Muscle of back (tissue), 13 donors: ENCODE measurements at places on chromosomes 1 and 21. TPM values are rescaled to one million over a fixed set of nuclear protein-coding genes. Genes with fewer than 3 reads are reported as not detected.

DNA sequence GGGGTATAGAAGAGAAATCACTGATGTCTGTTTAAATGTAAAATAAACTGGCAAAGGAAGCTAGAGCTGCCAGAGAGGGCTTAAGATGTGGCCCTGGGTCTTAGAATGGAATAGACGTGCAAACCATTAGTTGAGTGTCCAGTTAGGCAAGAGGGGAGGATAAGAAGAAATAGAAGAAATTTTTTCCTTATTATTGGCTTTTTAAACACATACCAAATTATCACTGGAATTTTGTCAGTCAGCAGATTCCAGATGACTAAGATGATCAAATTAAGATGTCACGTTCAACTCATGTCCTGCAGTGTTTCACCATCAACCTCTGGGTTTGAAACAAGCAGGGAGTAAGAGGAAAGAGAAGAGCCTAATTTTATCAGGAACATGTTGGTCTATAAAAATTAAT lies 71.6 kb upstream of the C1orf21 start:
- no peak for DNase-seq

DNA sequence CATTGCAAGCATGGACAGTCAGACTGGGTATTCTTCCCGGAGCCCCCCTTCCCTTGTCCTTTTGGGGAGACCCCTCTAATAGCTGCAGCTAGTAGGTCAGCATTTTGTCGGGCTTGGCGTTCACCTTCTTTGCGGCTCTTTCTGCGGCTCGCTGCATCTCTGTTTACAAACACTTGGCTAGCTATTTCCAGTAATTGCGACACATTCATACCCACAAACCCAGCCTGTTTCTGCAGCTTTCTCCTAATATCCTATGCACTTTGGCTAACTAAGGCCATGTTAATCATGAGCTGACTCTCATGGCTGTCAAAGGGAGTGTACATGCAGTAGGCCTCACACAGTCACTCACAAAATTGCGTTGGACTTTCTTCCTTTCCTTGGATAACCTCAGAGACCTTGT lies 716.4 kb downstream of the AMY1C start:
- DNase-seq, result no peak

- DNase-seq, result no peak
Observed at GRCh38 chr21:42266971-42267556, 48.1 kb downstream of the ABCG1 start.

DNA sequence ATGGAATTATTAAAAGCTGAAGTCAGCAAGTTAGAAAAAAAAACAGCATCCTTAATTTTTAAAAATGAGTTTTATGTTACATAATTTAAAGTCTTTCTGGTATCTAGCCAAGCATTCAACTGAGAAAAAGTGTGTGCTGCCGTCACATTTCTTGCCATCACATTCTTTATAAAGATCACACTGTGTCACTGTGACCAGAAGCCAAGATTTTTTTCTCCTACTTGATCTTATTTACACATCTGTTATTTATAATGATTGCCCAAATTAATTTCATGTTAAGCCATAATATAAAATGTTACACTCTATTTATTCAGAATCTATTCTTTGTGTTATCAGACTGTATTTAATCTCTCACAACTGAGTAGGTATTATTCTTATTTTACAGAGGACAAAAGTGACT lies 1603.7 kb downstream of the PLA2G4A start:
- no peak for DNase-seq

GRCh38 chr21:45747802-45748445 lies 104.4 kb downstream of the PCBP3 start:
- peak; percentile 24 for DNase-seq

GRCh38 chr21:40613546-40614030 lies 233.4 kb downstream of the DSCAM start:
- DNase-seq, result no peak

DNA sequence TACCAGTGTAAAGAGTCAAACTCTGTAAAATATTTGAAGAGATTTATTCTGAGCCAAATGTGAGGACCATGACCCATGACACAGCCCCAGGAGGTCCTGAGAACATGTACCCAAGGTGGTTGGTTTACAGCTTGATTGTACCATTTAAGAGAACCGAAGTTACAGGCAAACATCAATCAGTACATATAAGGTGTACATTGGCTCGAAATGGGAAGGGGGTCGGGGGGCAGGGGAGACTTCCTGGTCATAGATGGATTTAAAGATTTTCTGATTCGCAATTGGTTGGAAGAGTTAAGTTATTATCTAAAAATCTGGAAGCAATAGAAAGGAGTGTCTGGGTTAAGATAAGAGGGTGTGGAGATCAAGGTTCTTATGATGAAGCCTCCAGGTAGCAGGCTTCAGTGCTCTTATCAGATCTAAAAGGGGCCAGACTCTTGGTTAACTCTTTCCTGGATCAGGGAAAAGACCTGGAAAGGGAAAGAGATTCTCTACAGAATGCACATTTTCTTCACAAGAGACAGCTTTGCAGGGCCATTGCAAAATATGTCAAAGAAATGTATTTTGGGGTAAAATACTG lies 47.5 kb upstream of the NTPCR start:
- DNase-seq, result no peak

GRCh38 chr1:246271516-246271915 lies 235.6 kb downstream of the SMYD3 start:
- DNase-seq, result no peak

DNA sequence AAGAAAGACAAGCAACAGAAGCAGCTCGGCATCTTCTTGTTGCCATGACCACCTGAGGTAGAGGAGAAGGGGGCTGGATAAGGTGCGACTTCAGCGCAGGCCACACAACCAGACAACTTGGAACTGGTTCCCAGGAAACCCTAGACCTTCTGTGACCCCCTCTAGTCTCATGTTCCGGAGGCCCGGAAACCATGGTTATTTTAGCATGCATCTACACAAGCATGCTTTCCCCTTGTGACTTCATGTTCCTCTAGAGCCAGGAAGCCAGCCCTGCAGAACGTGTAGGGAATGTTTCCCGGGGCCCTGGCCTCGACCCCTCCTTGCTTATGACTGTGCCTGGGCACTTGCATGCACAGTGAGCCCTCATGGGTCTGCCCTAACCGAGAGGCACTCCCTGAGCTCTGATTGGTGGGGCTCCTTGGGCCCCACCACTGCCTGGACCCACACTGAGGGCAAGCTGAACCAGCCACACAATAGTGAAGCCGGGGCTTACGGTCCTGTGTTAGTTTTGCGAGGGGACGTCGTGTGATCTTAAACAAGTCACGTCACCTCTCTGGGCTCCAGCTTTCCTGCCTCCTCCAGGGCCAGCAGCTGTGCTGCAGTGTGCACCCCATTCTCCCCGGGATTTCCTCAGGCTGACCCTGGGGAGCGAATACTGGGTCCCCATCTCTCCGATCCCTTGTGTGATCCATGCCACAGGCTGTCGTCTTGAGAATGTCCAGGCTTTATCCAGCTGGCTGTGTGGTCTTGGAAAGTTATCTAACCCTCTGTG lies 12.0 kb upstream of the MX2 start:
- DNase-seq, result no peak

- no peak for DNase-seq
Observed at GRCh38 chr21:43644071-43644470, 15.2 kb downstream of the HSF2BP start.

DNA sequence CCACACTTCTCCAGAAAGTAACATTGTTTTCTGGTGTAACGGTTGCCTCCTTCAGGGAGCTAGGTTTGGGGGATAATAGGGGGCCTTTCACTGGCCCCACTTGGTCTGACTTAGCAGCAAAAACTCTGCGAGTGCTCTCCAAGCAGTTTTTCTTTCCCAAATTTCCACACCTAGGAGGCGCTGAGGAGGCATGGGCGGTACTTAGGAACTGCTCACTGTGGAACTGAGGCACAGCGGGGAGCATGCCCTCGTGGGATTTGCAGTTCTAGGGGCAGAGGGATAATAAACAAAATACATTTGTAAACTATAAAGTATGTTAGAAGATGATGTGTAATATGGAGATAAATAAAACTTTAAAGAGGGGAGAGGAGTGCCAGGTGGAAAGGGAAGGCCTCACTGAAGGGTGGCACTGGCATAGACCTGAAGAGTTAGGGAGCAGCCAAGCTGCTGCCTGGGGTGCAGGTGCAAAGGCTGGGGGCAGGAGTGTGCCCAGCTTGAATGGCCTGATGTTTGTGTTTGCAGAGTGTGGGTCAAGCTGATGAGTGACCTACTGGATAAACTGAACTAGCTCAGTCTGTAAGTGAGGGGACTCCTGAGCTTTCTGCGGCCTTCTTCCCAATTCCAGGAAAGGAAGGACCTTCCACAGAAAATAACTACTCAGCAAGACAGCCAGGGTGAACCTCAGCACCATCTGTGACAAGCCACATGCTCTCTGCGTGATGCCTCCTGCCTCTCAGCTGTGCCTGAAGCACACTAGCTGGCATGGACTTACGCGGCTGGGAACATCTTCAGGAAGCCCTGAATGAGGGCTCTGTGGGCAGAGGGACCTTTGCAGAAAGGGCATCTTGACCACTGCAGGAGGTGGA lies 1.9 kb downstream of the EPHX1 start:
- DNase-seq, result peak; percentile 58

GRCh38 chr1:236608930-236609726 lies 4.8 kb upstream of the HEATR1 start:
- DNase-seq, result peak; percentile 36

DNA sequence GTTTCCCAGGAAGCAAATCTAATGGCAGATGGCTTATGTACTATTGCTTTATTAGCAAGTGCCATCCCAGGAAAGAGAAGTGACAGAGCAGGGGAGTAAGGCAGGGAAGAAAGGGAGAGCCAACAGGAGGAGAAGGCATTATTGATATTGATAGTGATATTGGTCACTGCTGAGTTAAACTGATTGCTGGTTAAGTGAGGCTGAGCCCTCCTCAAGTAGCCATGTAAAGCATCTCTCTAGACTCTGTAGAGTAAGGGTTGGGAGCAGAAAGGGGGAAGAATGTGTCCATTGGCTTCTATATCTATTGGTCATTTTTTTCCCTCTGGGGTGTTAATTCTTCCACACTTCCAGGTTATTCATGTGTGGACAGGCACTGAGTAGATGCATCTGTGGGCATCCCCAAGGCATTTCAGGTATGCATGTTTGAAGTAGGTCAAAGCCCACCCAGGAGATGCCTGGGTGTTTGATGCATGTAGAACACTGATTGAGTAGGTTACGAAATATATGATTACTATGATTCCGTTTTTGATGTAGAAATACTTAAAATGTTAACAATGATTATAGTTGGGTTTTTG lies 290.5 kb upstream of the DPYD start:
- DNase-seq, result no peak

DNA sequence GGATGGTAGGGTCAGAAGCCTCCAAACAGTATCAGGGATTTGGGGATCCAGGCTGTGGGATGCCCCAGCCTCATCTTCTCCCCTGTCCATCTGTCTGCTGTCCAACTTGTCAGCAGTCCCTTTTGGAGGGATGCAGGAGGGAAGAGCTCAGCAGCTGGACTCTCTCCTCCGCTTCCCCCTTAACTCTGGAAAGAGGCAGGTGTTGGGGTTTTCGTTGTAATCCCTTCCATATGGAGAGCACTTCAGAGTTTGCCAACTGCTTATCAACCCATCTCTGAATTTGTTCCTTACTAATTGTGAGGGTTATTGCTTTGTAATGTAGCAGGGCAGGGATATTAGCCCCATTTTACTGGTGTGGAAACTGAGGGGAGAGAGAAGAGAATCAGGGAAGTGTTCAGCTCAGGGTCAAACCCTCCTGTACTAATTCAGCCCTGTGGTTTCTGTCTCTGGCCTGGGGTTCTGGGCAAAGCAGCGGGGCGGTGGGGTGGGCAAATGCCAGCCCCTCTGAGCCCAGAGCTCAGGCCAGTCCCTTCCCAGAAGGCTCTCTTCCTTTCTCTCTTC lies 3.2 kb downstream of the CITED4 start:
- no peak for DNase-seq

RAD54L gene
- 6.0 TPM for polyA plus RNA-seq

IGSF3 gene
- polyA plus RNA-seq, result 34.1 TPM

KRTAP13-2 gene
- not detected for polyA plus RNA-seq

ATP8B2 gene
- 20.8 TPM for polyA plus RNA-seq

SERPINC1 gene
- polyA plus RNA-seq, result 0.20 TPM
